B cell (primary cell): ENCODE measurements at places on chromosomes 3 and 15. TPM values are rescaled to one million over a fixed set of nuclear protein-coding genes. Genes with fewer than 3 reads are reported as not detected.

SPINT1 gene
- total RNA-seq, result 14.4 and 18.2 TPM in 2 replicates

SOX2 gene
- total RNA-seq, result not detected in 2 replicates

- H3K36me3 ChIP-seq, result no peaks in the 10 kb centered on the region
- no peak overlapping the region for H3K4me3 ChIP-seq
- no peak overlapping the region for H3K27ac ChIP-seq
- DNase-seq, result no peak
Observed at GRCh38 chr3:10511809-10512494, 6.6 kb upstream of the ATP2B2 start.

GRCh38 chr3:133945381-133946095, 49.9 kb upstream of the RAB6B start:
- no peak for DNase-seq
- H3K4me3 ChIP-seq, result no peak overlapping the region
- no peaks in the 10 kb centered on the region for H3K4me1 ChIP-seq
- H3K27me3 ChIP-seq, result peaks cover 2% of the 10 kb centered on the region

CRYGS gene
- 10.3 and 10.9 TPM in 2 replicates for total RNA-seq

DNA sequence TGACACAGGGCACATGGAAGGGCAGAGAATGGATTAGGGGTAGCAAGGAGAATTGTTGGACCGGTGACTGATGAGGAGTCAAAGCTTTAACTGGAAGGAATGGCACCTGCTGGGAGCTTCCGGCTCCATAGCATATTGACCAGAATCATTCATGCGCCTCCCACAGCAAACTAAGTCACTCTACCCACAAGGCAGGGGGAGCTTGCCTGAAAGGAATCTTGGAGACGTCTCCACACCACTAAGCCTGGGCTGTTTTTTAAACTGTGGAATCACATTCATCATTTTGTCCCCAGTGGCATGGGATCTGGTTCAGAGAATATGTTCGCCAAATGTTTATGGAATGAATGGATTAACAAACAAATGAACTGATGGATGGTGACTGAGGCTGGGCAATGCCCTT, 57.0 kb upstream of the ITGA11 start:
- H3K27me3 ChIP-seq, result peaks cover 8% of the 10 kb centered on the region
- DNase-seq, result no peak
- no peak overlapping the region for H3K4me3 ChIP-seq
- H3K27ac ChIP-seq, result no peak overlapping the region
- no peaks in the 10 kb centered on the region for H3K4me1 ChIP-seq

DNA sequence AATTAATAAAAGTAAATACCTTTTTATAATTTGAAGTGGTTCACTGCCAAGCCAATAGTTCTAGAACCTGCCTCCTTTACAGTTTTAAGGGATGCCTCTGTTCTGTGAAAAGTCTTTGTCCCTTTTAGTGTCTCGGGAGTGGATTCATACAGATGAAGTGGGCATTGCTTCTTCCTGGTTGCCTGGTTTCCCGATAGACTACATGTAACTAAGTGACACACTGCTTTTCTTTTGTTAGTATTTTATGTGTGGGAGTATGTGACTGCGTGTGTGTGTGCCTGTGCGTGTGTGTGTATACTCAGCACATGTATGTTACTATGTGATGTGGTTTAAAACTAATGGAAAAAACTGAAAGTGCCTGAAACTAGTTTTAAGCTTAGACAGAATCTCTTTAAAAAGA, 21.1 kb downstream of the PSMD6 start:
- no peaks in the 10 kb centered on the region for H3K27me3 ChIP-seq
- no peak overlapping the region for H3K4me3 ChIP-seq
- H3K4me1 ChIP-seq, result no peaks in the 10 kb centered on the region
- peaks cover 5% of the 10 kb centered on the region for H3K36me3 ChIP-seq
- H3K27ac ChIP-seq, result no peak overlapping the region

TARS3 gene
- 27.0 and 32.3 TPM in 2 replicates for total RNA-seq

DNA sequence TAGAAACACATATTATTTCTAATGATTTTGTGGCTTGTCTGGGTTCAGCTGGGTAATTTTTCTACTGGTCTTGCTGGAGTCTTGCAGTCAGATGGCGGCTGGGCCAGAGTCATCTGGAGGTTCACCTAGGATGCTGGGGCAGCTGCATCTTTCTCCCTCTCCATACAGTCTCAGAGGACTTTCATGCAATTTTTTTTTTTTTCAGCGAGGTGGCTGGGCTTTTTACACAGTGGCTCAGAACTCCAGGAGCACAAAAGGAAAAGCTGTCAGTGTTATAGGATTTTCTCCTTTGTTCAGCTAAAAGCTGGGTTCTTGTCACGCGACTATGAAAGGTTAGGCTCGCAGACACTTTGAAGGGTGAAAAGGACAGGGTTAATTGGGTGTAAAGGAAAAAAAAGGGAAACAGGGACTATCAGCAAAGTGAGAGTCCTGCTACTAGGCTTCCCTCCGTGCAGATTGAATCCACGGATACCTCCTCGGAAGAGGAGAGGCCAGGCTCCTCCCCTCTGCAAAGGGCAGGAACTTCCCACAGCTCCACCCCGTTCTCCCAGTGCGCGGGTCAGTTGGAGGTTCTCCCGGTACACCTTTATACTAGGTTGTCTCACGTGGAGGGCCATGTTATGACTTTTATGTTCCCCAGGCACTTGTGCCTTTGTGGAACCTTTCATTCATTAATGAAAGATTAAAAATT, 44.3 kb downstream of the ADGRG7 start:
- no peaks in the 10 kb centered on the region for H3K36me3 ChIP-seq
- no peak overlapping the region for H3K4me3 ChIP-seq
- no peak for DNase-seq
- no peak overlapping the region for H3K27ac ChIP-seq
- H3K27me3 ChIP-seq, result no peaks in the 10 kb centered on the region
- H3K4me1 ChIP-seq, result peaks cover 8% of the 10 kb centered on the region

FGD5 gene
- total RNA-seq, result 0.12 TPM in 1 of 2 replicates, not detected in the other

DNA sequence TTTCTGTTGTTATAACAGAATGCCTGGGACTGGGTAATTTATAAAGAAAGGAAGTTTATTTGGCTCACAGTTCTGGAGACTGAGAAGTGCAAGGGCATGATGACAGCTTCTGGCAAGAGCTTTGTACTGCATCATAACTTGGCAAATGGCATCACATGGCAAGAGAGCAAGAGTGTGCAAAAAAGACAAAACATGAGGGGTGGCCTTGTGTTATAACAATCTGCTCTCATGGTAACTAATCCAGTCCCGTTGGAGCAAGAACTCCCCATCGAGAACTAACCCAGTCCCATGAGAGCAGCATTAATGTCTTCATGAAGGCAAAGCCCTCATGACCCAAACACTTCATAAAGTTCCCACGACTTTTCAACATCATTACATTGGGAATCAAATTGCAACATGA, 23.2 kb downstream of the SCN11A start:
- H3K27me3 ChIP-seq, result no peaks in the 10 kb centered on the region
- H3K27ac ChIP-seq, result no peak overlapping the region
- DNase-seq, result no peak

DNA sequence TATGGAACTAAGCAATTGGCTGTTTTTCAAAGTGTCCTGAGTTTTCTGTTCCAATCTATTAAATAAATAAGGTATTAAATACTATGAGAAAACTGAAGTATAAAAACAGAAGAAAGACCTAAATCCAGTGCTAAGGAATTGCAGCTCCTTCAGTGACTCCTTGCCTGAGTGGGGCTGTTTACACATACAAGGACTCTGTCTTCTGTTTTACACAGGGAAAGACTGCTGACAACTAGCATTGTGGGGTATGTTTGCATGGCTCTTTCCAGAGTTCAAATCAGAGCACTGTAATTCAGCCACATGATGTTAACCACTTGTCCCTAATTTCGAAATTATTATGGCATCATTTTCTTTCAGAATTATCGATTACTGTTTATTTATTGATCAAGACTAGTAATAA, 31.3 kb upstream of the MEIS2 start:
- no peaks in the 10 kb centered on the region for H3K27me3 ChIP-seq
- DNase-seq, result no peak
- no peak overlapping the region for H3K4me3 ChIP-seq
- H3K36me3 ChIP-seq, result no peaks in the 10 kb centered on the region
- H3K27ac ChIP-seq, result no peak overlapping the region
- no peaks in the 10 kb centered on the region for H3K4me1 ChIP-seq

MME gene
- 11.2 and 11.5 TPM in 2 replicates for total RNA-seq

- no peak for DNase-seq
- no peaks in the 10 kb centered on the region for H3K27me3 ChIP-seq
- H3K36me3 ChIP-seq, result no peaks in the 10 kb centered on the region
- no peak overlapping the region for H3K27ac ChIP-seq
Observed at GRCh38 chr3:159865041-159865579, 123.5 kb upstream of the IL12A start.

- no peaks in the 10 kb centered on the region for H3K4me1 ChIP-seq
- H3K27me3 ChIP-seq, result peaks cover 15% of the 10 kb centered on the region
- DNase-seq, result no peak
Observed at GRCh38 chr3:28575746-28576613, 227.4 kb upstream of the AZI2 start.

GRCh38 chr3:127654374-127654773, 18.4 kb upstream of the ABTB1 start:
- DNase-seq, result no peak
- H3K4me1 ChIP-seq, result no peaks in the 10 kb centered on the region

DNA sequence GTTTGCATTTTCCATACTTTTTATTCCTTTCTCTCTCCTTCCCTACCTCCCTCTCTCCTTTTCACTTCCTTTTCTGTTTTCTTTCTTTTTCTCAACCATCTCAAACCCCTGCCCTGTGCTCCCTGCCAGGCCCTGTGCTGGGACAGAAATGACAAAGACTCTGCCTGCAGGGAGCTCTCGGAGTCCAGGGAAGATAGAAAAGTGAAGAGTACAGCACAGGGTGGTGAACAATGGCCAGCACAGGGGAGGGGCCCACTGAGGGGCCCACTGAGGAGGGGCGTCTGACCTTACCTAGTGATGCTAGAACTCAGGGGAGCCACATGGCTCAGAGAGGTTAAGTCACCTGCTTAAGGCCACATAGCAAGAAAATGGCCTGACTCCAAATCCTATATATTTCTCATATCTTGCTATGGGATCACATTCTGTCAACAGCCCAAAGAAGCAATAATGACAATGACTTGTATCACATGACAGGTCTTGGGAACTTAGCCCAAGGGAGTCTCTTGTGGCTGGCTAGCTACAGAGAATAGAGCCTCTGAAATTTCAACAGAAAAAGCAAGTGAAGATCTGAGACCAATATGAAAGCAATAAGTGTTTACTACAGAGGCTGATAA, 44.3 kb upstream of the ATP2B2 start:
- H3K36me3 ChIP-seq, result no peaks in the 10 kb centered on the region
- H3K4me3 ChIP-seq, result no peak overlapping the region
- no peaks in the 10 kb centered on the region for H3K27me3 ChIP-seq

STARD9 gene
- 20.8 and 23.1 TPM in 2 replicates for total RNA-seq

MUC20 gene
- 11.1 and 15.6 TPM in 2 replicates for total RNA-seq

PP2D1 gene
- total RNA-seq, result not detected in 2 replicates
